ENCODE measurements at places on chromosomes 4 and X. TPM values are rescaled to one million over a fixed set of nuclear protein-coding genes. Genes with fewer than 3 reads are reported as not detected.

DNA sequence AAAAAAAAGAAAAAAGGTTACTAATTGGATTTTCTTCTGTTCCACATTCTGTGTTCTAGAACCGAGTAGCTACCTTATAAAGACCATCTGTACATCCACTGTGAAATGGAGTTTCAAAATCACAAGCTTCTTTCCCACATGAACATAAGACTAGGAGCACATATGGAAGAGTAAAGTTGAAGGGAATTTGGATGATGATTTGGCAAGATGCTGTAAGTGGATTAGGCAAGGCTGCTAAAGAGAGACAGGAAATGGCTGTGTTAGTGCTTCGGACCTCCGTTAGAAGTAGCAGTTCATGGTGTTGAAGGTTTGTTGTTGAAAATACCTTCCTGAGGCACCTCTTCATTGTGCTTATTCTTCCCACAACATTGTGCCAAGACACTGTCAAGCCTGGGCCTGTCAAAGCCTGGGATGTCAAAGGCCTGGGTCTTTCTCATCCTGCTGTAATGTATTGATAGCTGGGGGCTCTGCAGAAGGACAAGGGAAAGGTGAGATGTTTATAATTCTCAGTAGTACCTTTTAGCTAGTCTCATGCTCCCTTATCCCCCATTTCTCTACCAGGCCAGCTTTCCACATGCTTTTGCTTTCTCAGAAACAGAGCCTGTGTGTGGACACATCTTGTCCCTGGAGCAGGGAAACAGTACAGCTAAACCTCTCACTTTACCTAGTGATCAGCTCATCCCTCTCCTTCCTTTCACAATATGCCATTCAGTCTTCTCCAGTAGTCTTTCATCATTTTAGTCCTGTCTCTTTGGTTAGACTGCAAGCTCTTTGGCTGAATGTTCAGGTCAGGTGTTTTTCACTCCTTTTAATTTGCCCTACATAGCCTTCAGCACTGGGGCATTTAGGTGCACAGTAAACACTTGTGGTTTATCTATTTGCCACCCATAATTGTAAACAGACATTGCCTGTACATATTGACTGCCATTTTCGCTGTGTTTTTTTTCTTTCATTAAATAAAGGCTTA lies 37.9 kb upstream of the CYP2U1 start:
- DNase-seq, result no peak
- H3K4me3 ChIP-seq, result no peak overlapping the region
- no peak overlapping the region for H3K27ac ChIP-seq
- H3K27me3 ChIP-seq, result no peaks in the 10 kb centered on the region
- no peaks in the 10 kb centered on the region for H3K36me3 ChIP-seq
- H3K4me1 ChIP-seq, result peaks cover 34% of the 10 kb centered on the region

GRCh38 chr4:51862781-51863180 lies 19.8 kb downstream of the DCUN1D4 start:
- DNase-seq, result no peak
- H3K27me3 ChIP-seq, result no peaks in the 10 kb centered on the region
- H3K4me1 ChIP-seq, result peaks cover 10% of the 10 kb centered on the region
- H3K4me3 ChIP-seq, result no peak overlapping the region

GRCh38 chr4:38805530-38806145 lies 1.0 kb upstream of the TLR1 start:
- peaks cover 8% of the 10 kb centered on the region for H3K4me1 ChIP-seq
- peak; percentile 12 for DNase-seq
- no peaks in the 10 kb centered on the region for H3K27me3 ChIP-seq
- no peak overlapping the region for H3K4me3 ChIP-seq

DNA sequence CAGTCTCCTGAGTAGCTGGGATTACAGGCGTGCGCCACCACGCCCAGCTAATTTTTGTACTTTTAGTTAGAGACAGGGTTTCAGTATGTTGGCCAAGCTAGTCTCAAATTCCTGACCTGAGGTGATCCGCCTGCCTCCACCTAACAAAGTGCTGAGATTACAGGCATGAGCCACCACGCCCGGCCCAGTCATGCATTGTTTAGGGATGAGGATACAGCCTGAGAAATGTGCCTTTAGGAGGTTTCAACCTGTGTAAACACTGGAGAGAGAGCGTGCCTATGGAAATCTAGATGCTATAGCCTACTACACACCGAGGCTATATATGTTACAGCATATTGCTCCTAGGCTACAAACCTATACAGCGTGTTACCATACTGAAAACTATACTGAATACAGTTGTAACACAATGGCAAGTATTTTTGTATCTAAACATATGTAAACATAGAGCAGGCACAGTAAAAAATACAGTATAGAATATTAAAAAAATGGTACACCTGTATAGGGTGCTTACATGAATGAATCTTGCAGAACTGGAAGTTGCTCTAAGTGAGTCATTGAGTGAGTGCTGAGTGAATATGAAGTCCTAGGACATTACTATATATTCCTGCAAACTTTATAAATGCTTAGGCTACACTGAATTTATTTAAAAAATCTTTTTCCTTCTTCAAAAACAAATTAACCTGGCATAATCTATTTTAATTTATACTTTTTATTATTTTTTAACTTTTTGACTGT lies 588.2 kb upstream of the ADGRL3 start:
- H3K27ac ChIP-seq, result no peak overlapping the region
- no peak overlapping the region for H3K4me3 ChIP-seq
- no peaks in the 10 kb centered on the region for H3K27me3 ChIP-seq
- no peaks in the 10 kb centered on the region for H3K36me3 ChIP-seq

DNA sequence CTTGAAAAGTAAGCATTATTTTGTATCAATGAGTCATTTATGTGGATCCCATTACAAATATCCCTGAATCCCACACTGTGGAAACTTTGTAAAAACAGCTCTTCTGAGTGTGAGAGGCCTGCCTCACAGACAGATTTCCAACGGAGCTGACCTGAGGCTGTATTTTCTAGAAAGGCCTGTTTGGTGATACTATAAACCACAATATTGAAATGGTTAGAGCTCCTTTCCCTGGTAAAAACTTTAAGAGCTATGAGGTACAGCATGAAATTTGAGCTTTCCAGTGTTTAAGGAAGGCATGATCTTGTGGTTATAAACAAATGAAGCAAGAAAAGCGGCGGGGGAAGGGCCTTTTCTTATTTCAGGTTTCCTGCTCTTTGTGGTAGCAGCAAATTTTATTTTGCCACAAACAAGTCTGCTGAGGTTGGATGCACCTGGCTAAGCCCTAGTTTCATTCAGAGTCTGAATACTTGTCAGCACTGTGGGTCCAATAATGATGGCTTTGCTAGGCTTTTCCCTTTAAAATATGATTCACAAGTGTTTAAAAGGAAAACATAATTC lies 86.8 kb upstream of the ETNPPL start:
- H3K27ac ChIP-seq, result peak overlapping the region; percentile 63
- peak; percentile 79 for DNase-seq
- peaks cover 30% of the 10 kb centered on the region for H3K4me1 ChIP-seq

- peaks cover 5% of the 10 kb centered on the region for H3K4me1 ChIP-seq
- peak; percentile 25 for DNase-seq
- no peak overlapping the region for H3K27ac ChIP-seq
- H3K36me3 ChIP-seq, result no peaks in the 10 kb centered on the region
- H3K4me3 ChIP-seq, result no peak overlapping the region
- H3K27me3 ChIP-seq, result no peaks in the 10 kb centered on the region
These were observed 5.6 kb upstream of the DLG3 start for GRCh38 chrX:70439016-70439415.

DNA sequence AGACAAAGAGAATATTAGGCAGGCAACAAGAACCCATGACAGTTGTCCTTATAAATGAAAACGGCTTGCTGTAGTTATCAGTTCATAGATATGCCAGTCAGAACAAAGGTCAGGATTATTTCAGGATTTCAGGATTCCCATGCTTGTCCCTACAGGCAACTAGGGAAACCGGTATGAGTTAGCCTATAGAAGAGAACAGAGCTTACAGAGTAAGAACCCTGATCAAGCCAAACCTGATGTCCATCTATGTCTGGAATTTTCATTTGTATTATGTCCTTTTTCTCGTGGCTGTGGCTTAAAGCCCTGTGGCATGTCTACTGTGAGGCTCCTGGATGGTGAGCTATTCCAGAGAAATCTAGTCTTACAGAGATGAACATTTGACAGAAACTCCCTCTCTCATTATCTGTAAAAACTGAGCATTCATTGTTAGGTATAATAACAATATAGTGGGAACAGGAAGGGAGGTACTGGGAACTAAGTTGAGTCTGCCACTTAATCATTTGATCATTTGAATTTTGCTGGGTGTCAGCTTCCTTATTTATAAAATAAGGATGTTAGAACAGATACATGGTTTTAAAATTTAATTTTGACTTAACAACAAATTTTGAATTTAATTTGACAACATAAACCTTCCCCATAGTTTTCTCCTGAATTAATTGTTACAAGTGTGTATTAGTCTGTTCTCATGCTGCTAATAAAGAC lies 129.5 kb upstream of the KLF3 start:
- peaks cover 8% of the 10 kb centered on the region for H3K27me3 ChIP-seq
- DNase-seq, result no peak
- no peak overlapping the region for H3K27ac ChIP-seq

- no peak overlapping the region for H3K4me3 ChIP-seq
- DNase-seq, result peak; percentile 68
- H3K36me3 ChIP-seq, result no peaks in the 10 kb centered on the region
- peaks cover 22% of the 10 kb centered on the region for H3K4me1 ChIP-seq
- H3K27ac ChIP-seq, result peak overlapping the region; percentile 61
These were observed 67.0 kb downstream of the NHS start for GRCh38 chrX:17441965-17442364.

GRCh38 chrX:9656871-9657270 lies 108.8 kb downstream of the GPR143 start:
- H3K27me3 ChIP-seq, result no peaks in the 10 kb centered on the region
- H3K4me3 ChIP-seq, result no peak overlapping the region
- no peaks in the 10 kb centered on the region for H3K4me1 ChIP-seq
- no peaks in the 10 kb centered on the region for H3K36me3 ChIP-seq

DNA sequence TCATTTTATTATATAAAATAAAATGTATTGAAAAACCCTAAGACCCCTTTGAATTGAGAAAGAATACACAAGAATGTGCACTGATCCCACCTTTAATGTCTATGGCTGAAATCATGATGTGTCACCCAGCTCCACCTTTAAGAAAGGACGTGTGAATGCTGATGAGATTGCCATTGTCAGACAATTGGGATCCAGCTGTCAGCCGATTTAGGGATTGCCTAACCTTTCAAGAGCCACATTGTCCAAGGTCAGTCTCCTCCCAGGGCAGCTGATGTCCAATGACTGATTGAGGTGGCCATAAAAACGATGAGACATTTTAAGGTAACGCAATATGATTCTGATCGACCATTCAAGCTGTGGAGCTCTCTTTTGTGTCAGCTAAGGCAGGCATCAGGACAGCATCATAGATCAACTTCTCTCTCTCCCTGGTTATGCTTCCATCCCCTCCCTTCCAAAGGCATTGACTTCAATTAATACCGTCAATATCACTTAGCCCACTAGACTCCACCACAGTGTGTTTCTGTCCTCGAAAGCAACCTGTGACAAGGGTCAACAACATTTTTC lies 1676.4 kb downstream of the PCDH7 start:
- no peaks in the 10 kb centered on the region for H3K27me3 ChIP-seq
- no peaks in the 10 kb centered on the region for H3K4me1 ChIP-seq
- H3K4me3 ChIP-seq, result no peak overlapping the region
- no peaks in the 10 kb centered on the region for H3K36me3 ChIP-seq

- no peak for DNase-seq
- H3K4me1 ChIP-seq, result no peaks in the 10 kb centered on the region
These were observed 179.6 kb downstream of the KDR start for GRCh38 chr4:54945838-54946237.

- H3K4me3 ChIP-seq, result no peak overlapping the region
- H3K27ac ChIP-seq, result no peak overlapping the region
- H3K36me3 ChIP-seq, result no peaks in the 10 kb centered on the region
- H3K4me1 ChIP-seq, result no peaks in the 10 kb centered on the region
- DNase-seq, result no peak
These were observed 793.7 kb upstream of the LCORL start for GRCh38 chr4:18815081-18815778.

GRCh38 chr4:8665406-8666360 lies 73.1 kb downstream of the CPZ start:
- H3K4me1 ChIP-seq, result no peaks in the 10 kb centered on the region
- H3K27ac ChIP-seq, result no peak overlapping the region
- peak; percentile 26 for DNase-seq
- no peak overlapping the region for H3K4me3 ChIP-seq
- H3K36me3 ChIP-seq, result no peaks in the 10 kb centered on the region
- H3K27me3 ChIP-seq, result peaks cover 25% of the 10 kb centered on the region

- no peaks in the 10 kb centered on the region for H3K4me1 ChIP-seq
- H3K36me3 ChIP-seq, result no peaks in the 10 kb centered on the region
- no peak overlapping the region for H3K27ac ChIP-seq
These were observed 22.0 kb downstream of the MTMR1 start for GRCh38 chrX:150715184-150715583.

GRCh38 chrX:56728321-56728720 lies 722 bp upstream of the NBDY start:
- H3K27ac ChIP-seq, result no peak overlapping the region
- no peaks in the 10 kb centered on the region for H3K36me3 ChIP-seq
- no peaks in the 10 kb centered on the region for H3K27me3 ChIP-seq

DNA sequence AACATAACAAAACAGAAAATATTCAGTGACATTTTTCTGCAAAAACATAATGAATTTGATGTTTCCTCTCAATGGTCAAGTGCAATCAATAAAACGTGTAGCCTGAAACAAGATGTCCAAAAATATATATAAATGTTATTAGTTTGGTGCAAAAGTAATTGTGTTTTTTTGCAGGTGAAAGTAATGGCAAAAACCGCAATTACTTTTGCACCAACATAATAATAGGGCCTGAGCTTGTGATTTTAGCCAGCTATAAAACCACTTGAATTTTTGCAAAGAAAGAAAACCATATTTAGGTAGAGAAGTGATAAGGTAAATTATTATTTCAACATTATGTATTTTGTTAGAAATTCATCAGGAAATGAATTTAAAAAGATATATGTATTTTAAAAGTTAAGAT lies 475.3 kb upstream of the AMOT start:
- H3K36me3 ChIP-seq, result no peaks in the 10 kb centered on the region
- no peak for DNase-seq
- no peaks in the 10 kb centered on the region for H3K27me3 ChIP-seq
- no peak overlapping the region for H3K4me3 ChIP-seq
- no peak overlapping the region for H3K27ac ChIP-seq
- no peaks in the 10 kb centered on the region for H3K4me1 ChIP-seq

- peaks cover 9% of the 10 kb centered on the region for H3K4me1 ChIP-seq
- H3K4me3 ChIP-seq, result no peak overlapping the region
- no peaks in the 10 kb centered on the region for H3K27me3 ChIP-seq
- H3K36me3 ChIP-seq, result no peaks in the 10 kb centered on the region
- peak; percentile 73 for DNase-seq
These were observed 184.1 kb downstream of the CBR4 start for GRCh38 chr4:168825975-168826374.

- no peaks in the 10 kb centered on the region for H3K36me3 ChIP-seq
- peaks cover 18% of the 10 kb centered on the region for H3K4me1 ChIP-seq
These were observed 300.3 kb upstream of the IGFBP7 start for GRCh38 chr4:57410331-57411052.

Gene ASB5
- total RNA-seq, result not detected

Gene ATOH1
- not detected for total RNA-seq

Gene ANKRD17
- total RNA-seq, result 34.8 TPM

Gene GPC3
- total RNA-seq, result not detected

Gene P2RY4
- total RNA-seq, result not detected

Gene FAM241A
- total RNA-seq, result 4.2 TPM

Gene CTAG1A
- total RNA-seq, result not detected

Gene ADH7
- not detected for total RNA-seq

All from GM23248 (cell line).